Astrocyte of the hippocampus (primary cell): ENCODE measurements at places on chromosomes 4 and X.

GRCh38 chrX:129777218-129778030 lies 2.3 kb upstream of the SASH3 start:
- no peak for DNase-seq

- no peak for DNase-seq
Measured at GRCh38 chrX:119775517-119776238, 15.8 kb downstream of the RPL39 start.

GRCh38 chr4:174521800-174522182 lies 497 bp downstream of the HPGD start:
- peak; percentile 19 for DNase-seq

- no peak for DNase-seq
Measured at GRCh38 chrX:14022019-14022418, 7.7 kb downstream of the GEMIN8 start.
